ENCODE measurements at places on chromosomes 16 and 17. TPM values are rescaled to one million over a fixed set of nuclear protein-coding genes. Genes with fewer than 3 reads are reported as not detected.

The PDPR gene
- 25.2 TPM for polyA plus RNA-seq

- DNase-seq: no peak
These were observed 209.4 kb downstream of the IRX3 start for GRCh38 chr16:54077050-54077821.

The TBKBP1 gene
- polyA plus RNA-seq: 7.3 TPM

DNA sequence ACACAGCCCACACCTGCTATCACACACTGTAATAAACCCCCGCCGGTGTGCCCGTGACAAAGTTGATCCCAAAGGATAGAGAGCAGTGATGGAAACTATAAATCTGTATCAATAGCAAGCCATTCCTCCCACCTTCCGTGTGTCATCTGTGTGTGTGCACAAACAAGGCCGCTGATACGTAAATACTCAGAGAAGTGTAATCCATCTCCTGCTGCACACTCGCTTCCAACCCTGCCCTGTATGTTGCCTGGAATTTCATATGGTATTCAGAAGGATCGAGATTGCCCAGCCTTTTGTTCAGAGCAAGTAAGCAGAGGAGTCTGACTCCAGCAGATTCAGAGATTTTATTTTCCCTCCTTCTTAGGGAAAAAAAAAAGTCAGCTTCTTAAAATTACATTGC lies 581.1 kb upstream of the ZFHX3 start:
- DNase-seq: no peak

The RNF135 gene
- 14.6 TPM for polyA plus RNA-seq

- DNase-seq: no peak
These were observed 2.4 kb upstream of the CCL3L1 start for GRCh38 chr17:36198831-36199465.

DNA sequence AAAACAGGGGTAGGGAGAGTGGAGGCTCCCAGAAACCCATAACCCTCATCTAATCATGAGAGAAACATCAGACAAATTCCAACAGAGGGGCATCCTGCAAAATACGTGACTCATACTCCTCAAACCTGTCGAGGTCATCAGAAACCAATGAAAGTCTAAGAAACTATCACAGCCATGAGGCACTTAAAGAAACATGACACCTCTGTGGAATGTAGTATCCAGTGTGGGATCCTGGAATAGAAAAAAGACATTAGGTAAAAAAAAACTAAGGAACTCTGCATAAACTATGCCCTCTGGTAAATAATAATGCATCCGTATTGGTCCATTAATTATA lies 16.4 kb downstream of the CDH5 start:
- peak; percentile 31 for DNase-seq

GRCh38 chr16:58384437-58385055 lies 7.7 kb upstream of the GINS3 start:
- no peak for DNase-seq

The KRT40 gene
- not detected for polyA plus RNA-seq

The MAPT gene
- polyA plus RNA-seq: 0.16 TPM

DNA sequence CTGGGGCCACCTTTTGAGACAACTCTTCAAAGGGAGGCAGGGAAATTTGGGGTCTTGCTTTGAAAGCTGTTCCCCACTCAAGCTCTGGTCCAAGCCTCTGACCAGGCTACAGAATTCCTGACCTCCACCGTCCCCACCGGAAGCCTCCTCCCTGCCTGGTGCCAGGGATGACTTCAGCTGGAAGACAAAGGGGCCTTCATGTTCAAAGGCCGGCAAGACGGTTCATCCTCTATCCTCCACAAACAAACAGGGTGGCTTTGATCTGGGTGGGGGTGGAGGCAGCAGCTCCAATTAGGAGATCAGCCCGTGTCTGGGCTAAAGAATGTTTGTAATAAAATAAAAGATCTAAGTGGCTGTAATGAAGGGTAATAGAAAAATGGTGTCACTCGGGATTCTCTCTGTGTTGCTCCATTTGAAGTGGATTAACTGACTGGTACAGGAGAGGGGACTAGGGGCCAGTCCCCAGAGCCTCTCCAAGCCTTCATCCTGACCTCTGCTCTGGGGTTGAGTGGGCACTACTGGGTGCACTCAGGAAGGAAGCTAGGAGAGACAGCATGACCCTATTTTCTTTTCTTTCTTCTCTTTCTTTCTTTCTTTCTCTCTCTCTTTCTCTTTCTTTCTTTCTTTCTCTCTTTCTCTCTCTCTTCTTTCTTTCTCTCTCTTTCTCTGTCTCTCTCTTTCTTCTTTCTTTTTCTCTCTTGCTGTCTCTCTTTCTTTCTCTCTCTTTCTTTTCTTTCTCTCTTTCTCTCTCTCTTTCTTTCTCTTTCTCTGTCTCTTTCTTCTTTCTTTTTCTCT lies 27.5 kb upstream of the NKD1 start:
- DNase-seq: no peak

The KRT12 gene
- not detected for polyA plus RNA-seq

The ITGAD gene
- not detected for polyA plus RNA-seq

The UBALD2 gene
- polyA plus RNA-seq: 35.0 TPM
